ENCODE measurements at places on chromosomes 1 and 21. TPM values are rescaled to one million over a fixed set of nuclear protein-coding genes. Genes with fewer than 3 reads are reported as not detected.
A peak's percentile ranks its signal among the peaks of the same experiment; 100 is the strongest.

GRCh38 chr21:40547906-40548513 lies 298.9 kb downstream of the DSCAM start:
- no peaks in the 10 kb centered on the region for H3K27me3 ChIP-seq
- no peak for DNase-seq
- H3K4me1 ChIP-seq, result no peaks in the 10 kb centered on the region
- no peak overlapping the region for H3K27ac ChIP-seq
- H3K4me3 ChIP-seq, result no peak overlapping the region
- H3K36me3 ChIP-seq, result no peaks in the 10 kb centered on the region

DNA sequence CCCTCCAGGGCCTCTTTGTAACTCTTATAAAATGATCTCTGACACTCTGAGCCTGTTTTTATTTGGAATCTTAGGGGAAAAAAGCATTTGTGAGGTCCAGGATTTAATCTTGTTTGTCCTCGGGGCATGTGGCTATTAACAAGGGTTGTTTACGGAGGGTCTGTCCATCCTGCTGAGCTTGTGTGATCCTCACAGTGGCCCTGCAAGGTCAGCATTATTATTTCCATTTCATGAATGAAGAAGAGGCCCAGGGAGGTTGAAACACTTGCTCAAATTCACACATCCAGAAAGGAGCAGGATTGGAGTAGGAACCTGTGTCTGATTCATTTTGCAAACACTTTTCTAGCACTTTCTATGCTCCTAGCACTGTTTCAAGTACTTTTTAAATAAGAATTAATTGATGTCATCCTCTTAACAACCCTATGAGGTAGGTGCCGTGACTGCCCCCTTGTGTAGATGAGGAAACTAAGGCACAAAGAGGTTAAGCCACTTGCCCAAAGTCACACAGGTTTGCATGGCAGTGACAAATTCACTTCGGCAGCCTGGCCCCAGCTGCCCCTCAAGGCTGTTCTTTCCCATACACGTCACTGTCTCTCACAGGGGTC lies 178.9 kb downstream of the MIS18A start:
- no peaks in the 10 kb centered on the region for H3K27me3 ChIP-seq
- no peaks in the 10 kb centered on the region for H3K36me3 ChIP-seq
- no peak overlapping the region for H3K4me3 ChIP-seq
- H3K4me1 ChIP-seq, result no peaks in the 10 kb centered on the region

GRCh38 chr1:41383094-41383852 lies 22.0 kb downstream of the FOXO6 start:
- H3K27me3 ChIP-seq, result peaks cover 30% of the 10 kb centered on the region
- H3K4me1 ChIP-seq, result peaks cover 33% of the 10 kb centered on the region
- H3K27ac ChIP-seq, result peak overlapping the region; percentile 87
- no peak for DNase-seq
- peak overlapping the region; percentile 61 for H3K4me3 ChIP-seq

DNA sequence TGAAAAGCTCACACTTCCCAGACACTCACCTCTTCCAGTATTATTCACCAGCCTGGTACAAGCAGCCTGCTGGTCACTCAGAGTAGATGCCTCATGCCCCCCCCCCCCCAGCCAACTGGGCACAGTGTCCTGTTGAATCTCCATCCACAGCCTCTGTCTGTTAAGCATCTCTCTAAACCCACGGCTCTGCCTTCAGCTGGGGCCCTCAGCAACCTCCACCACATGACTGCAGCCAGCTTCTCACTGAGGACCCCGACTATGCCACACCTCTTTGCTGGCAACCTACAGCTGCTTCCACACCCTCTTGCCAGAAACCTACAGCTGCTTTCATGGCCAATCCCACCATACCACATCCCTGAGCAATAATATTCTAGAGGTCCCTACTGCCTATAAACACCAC lies 113.1 kb downstream of the RHOU start:
- H3K4me3 ChIP-seq, result no peak overlapping the region
- no peaks in the 10 kb centered on the region for H3K27me3 ChIP-seq
- H3K27ac ChIP-seq, result no peak overlapping the region

GRCh38 chr1:15902882-15903281 lies 55.4 kb downstream of the SPEN start:
- H3K4me1 ChIP-seq, result peaks cover 11% of the 10 kb centered on the region
- peaks cover 16% of the 10 kb centered on the region for H3K36me3 ChIP-seq
- no peak overlapping the region for H3K4me3 ChIP-seq
- DNase-seq, result no peak
- H3K27me3 ChIP-seq, result no peaks in the 10 kb centered on the region

GRCh38 chr1:236957235-236957634 lies 47.0 kb downstream of the MT1HL1 start:
- no peak for DNase-seq
- H3K36me3 ChIP-seq, result no peaks in the 10 kb centered on the region
- H3K27ac ChIP-seq, result no peak overlapping the region
- no peaks in the 10 kb centered on the region for H3K27me3 ChIP-seq

DNA sequence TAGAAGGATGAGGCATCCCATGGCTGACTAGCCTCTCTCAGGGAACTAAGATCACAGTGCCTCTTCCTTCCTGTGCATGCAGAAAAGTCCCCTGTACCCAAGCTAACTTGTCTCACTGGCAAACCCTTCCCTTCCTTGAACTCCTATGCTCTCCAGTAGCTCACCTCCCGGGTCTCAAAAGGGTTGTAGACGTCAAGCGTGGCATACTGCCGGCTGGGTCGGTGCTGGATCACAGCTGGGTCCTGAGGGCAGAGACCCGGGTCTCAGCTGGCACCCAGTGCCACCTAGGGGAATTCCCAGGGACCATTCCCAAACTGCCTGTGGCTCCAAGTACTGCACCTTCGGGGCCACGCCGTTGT lies 688 bp downstream of the SCAMP3 start:
- H3K27ac ChIP-seq, result peak overlapping the region; percentile 87
- peak overlapping the region; percentile 98 for H3K4me3 ChIP-seq
- H3K36me3 ChIP-seq, result peaks cover 74% of the 10 kb centered on the region
- no peaks in the 10 kb centered on the region for H3K27me3 ChIP-seq
- DNase-seq, result no peak

DNA sequence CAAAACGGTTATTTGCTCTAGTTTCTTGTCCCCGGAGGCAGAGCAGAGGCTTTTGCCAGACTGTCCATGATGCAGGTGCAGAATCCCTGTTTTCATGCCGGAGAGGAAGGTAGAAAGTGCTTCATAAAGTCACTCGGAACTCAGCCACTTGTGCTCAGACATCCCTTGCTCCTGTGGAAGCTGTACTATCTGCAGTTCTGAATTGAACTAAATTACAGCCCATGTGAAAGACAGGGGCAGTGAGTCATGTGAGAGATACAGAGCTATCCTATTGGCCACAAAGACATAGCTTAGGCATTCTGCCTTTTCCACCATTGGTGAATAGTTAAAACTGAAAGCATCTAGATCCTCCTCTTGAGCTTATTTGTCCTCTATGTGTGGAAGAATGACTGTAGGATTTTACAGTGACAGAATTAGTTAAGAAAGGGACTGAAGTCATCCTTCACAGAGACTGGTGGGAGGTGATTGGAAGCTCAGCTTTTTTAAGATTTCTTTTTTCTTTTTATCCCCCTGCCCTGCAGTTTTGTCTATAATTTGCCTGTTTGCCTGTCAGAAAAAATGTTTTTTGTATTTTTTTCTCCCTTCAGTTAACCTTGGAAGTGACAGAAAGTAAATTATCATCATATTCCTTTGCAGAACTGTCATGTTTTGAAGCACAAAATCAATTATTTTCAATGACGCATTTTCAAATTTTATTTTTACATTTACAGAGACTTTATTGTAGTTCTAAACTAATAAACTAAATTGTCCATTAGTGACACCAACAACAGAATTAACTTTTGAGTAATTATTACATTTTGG lies 298.6 kb downstream of the PTPRC start:
- no peaks in the 10 kb centered on the region for H3K36me3 ChIP-seq
- DNase-seq, result no peak
- peak overlapping the region; percentile 57 for H3K4me3 ChIP-seq
- H3K4me1 ChIP-seq, result peaks cover 18% of the 10 kb centered on the region

SARS1 gene
- total RNA-seq, result 188 TPM

CAPN2 gene
- total RNA-seq, result 253 TPM

MINDY1 gene
- 27.8 TPM for total RNA-seq

NUDT4B gene
- total RNA-seq, result not detected

BTG2 gene
- total RNA-seq, result 96.7 TPM

S100A2 gene
- total RNA-seq, result 3.8 TPM

PTPRU gene
- total RNA-seq, result 35.1 TPM

IFI44 gene
- 80.5 TPM for total RNA-seq

Data from lower lobe of right lung (tissue), 2 donors.